MCF 10A (cell line): ENCODE measurements at places on chromosomes 3 and 15.

- peaks cover 13% of the 10 kb centered on the region for H3K36me3 ChIP-seq
- no peak overlapping the region for H3K27ac ChIP-seq
- peaks cover 4% of the 10 kb centered on the region for H3K4me1 ChIP-seq
- H3K4me3 ChIP-seq = no peak overlapping the region
Measured at GRCh38 chr3:129645286-129645685, 38.8 kb upstream of the PLXND1 start.

- H3K36me3 ChIP-seq = no peaks in the 10 kb centered on the region
- H3K27me3 ChIP-seq = no peaks in the 10 kb centered on the region
- H3K4me3 ChIP-seq = no peak overlapping the region
- H3K4me1 ChIP-seq = peaks cover 17% of the 10 kb centered on the region
Measured at GRCh38 chr15:74384881-74385643, 17.6 kb upstream of the CYP11A1 start.

DNA sequence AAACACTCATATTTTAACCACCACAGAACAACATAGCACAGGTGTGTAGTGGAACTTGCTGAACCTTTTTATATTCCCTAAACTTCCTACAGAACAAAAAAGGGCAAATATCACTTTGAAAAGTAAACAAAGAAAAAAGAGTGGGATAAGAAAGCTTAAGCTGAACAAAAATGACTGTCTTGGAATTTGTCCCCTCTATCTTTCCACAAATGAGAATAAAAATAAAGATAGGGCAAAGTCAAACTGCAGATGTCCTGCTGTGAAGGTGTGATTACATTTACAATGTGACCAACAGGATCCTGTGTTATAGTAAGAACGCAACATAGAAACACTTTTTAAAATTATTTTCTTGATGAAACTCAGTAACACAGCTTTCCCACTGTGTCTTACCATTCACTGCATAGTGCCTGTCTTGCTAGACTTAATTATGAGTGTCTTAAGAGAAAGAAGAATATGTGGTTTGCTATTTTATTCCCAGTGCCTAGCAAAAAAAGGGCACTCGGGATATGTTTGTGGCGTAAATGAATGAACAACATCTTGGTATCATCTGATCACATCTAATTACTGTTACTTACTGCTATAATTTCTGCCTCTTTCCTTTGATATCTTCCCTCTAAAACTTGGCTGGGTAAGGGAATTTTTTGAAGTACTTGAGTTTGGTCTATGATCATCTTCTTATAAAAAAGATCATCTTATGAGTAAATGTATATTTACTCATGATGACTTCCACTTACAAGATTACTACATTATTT, 67.5 kb downstream of the DENND4A start:
- no peak overlapping the region for H3K27ac ChIP-seq
- H3K4me1 ChIP-seq = no peaks in the 10 kb centered on the region
- H3K4me3 ChIP-seq = no peak overlapping the region
- H3K36me3 ChIP-seq = peaks cover 60% of the 10 kb centered on the region
- H3K27me3 ChIP-seq = no peaks in the 10 kb centered on the region
- no peak for DNase-seq

- no peaks in the 10 kb centered on the region for H3K27me3 ChIP-seq
- H3K27ac ChIP-seq = peak overlapping the region; percentile 90
- H3K36me3 ChIP-seq = no peaks in the 10 kb centered on the region
- H3K4me3 ChIP-seq = peak overlapping the region; percentile 99
Measured at GRCh38 chr3:33437556-33438283, 2.5 kb downstream of the UBP1 start.

DNA sequence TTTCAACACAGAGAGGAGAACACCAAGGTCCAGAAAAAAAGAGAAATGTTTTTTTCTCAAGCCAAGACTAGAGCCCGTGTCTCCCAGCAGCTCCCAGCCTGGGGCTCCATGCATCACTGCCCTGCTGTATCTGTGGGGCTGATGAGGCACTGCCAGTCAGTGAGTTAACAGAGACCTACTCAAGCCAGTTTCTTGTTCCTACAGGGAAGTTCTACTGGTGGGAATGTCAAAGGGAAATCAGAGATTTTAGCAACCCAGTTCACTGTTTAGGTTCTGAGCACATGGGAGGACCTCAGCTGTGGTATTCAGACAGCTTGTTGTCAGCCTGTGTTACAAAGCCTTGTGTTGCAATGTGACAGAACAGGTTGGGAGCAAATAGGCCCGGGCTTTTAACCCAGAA, 234.3 kb downstream of the TLE3 start:
- DNase-seq = no peak
- peaks cover 14% of the 10 kb centered on the region for H3K27me3 ChIP-seq
